ENCODE measurements at places on chromosomes 1 and 21. TPM values are rescaled to one million over a fixed set of nuclear protein-coding genes. Genes with fewer than 3 reads are reported as not detected.

Gene AGMAT
- 15.2 TPM for total RNA-seq

Gene DNAJC28
- 0.67 TPM for total RNA-seq

Gene PLA2G2D
- total RNA-seq = 0.07 TPM

Gene CD247
- 114 TPM for total RNA-seq

Gene EXTL1
- total RNA-seq = not detected

Gene UQCRHL
- 2.5 TPM for total RNA-seq

Gene FAAH
- 4.4 TPM for total RNA-seq

Gene BACE2
- total RNA-seq = 1.1 TPM

DNA sequence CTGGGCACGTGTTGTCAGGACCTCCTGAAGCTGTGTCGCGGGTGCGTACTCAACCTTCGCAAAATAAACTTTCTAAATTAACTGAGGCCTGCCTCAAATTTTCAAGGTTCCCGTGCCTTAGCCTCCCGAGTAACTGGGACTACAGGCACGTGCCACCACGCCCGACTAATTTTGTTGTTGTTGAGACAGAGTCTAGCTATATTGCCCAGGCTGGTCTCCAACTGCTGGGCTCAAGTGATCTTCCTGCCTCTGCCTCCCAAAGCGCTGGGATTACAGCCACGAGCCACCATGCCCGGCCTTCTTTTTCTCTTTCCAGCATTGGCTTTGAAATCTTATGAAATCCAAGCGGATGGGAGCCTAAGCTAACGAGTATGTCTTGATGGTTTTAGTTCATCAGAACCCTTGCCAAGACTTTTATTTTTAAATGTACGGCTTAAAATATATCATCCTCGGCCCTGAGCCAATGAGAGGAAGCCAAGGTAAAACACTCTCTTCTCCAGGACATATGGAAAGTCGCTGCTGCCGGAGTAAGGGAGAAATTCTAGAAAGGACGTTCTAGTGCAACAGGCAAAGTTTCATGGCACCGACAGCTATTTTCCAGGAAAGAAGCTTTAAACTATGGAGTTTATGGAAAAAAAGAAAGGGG lies 12.7 kb upstream of the ERVH48-1 start:
- no peak for DNase-seq

GRCh38 chr1:159869173-159869572 lies 6.7 kb upstream of the VSIG8 start:
- peak; percentile 49 for DNase-seq

- DNase-seq = no peak
Observed at GRCh38 chr1:43976890-43977289, 2.1 kb upstream of the B4GALT2 start.

GRCh38 chr1:26602378-26602959 lies 72.9 kb downstream of the RPS6KA1 start:
- no peak for DNase-seq

GRCh38 chr1:150257624-150258585 lies at the start of gene CA14:
Gene CA14, plus strand, starts transcription at chr1:150257774. Its CDS starts 355 bp downstream, at chr1:150258129.
- no peak for DNase-seq

GRCh38 chr1:167645140-167645541 lies 15.1 kb downstream of the RCSD1 start:
- peak; percentile 2 for DNase-seq

DNA sequence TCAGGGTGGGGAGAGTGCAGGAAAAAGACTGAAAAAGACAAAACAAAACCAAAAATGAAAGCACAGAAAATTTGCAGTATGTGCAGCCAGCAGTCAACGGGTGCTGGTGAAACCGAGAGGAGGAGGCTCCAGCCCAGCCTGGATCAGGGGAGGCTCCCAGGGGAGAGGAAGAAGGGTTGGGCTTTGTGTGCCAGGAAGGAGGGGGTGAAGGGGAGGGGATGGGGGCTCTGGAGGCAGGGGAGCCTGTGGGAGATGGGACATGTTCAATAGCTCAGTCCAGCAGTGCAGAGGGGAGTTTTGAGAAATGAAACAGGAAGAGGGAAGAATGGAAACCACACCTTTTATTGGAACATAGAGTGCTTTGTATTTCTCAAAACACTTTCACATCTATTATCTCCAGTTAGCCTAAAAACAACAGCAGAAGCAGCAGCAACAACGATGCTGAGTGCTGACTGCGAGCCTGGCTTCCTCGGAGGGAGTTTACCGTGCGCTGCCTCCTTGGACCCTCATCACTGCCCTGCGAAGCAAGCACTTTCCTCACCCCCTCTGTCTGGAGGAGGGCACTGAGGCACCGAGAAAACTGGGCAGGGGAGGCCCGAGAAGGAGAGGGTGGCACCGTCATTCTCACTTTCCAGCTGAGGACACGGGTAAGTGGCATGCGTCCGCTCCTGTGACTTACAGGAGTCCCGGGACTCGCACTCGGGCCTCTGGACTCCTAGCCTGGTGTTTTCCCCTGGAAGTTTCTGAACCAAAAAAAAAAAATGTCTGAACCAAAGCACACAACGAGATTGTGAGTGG lies 62.9 kb downstream of the MDM4 start:
- peak; percentile 62 for DNase-seq

- DNase-seq = no peak
Observed at GRCh38 chr21:16978309-16978895, 534.4 kb upstream of the CXADR start.

- no peak for DNase-seq
Observed at GRCh38 chr1:226625832-226626576, 77.4 kb downstream of the STUM start.

DNA sequence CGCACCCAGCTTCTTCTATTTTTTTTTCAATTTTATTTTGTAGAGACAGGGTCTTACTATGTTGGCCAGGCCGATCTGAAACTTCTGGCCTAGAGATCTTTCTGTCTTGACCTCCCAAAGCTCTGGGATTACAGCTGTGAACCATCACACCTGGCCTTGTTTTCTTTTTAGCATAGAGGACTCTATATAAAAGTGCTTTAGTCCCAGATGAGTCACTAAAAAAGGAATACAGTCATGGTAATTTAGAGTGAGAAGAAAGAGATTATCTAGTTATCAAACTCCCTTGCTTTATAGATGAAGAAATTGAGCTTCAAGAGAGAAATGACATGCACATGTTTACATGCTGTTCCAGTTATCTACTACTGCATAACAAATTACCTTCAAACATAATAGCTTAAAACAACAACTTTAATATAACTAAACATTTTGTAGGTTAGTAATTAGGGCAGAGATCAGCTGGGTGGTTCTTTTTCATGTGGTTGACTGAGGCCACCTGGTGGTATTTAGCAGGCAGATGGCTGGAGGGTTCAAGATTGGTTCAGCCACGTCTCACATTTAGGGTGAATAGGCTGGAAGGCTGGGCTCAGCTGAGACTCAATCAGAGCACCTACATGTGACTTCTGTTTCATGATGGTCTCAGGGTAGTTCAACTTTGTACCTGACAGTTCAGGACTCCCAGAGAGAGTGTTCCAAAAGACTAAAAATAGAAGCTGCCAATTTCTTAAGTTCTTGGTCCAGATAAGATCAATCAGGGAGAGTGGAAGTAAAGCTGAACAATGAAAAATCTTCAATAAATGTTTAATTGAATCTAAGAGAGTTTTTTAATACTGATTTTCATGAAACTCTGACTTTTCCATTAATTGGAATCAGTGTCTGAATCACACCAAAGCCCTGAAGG lies 16.9 kb upstream of the MTF2 start:
- DNase-seq = peak; percentile 61

- peak; percentile 71 for DNase-seq
Observed at GRCh38 chr1:45205910-45206721, at the start of gene ZSWIM5. Gene ZSWIM5, minus strand, starts transcription at chr1:45206605. Its CDS starts 255 bp downstream, at chr1:45206350.

GRCh38 chr1:78224861-78225552 lies 179.2 kb downstream of the GIPC2 start:
- DNase-seq = no peak

DNA sequence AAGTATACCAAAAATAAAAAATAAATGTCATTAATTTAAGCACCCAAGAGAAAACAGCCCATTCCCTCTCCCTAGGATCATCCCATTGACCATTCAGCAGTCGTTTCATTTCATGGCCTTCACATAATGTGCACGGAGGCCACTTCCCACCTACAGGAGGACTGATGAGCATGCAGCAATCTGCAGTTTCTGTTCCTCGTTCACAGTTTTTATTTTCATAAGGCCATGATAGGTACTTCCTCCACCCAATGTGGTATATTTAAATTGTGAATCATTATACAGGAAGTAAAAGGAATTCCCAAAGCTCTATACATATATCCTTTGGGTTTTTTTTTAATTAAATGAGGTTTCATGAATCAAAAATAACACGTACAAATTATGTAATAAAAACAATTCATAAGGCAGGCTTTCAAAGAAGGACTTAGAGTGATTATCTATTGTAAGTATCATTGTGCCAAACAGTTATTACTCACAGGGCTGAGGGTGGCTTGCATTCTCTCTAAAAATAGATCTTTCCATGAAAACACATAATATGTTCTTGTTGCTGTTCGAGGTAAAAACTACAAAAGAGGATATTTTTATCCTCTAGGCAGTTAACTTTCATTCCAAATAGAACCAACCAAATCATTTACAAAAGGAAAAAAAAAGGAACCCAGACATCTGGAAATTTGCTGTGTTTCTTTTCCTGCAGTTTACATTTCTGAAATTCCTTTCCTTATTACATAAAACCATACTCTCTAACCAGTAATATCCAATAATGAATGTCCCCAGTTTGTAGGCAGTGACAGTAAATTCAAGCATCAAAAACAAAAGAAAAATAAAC lies 27.5 kb upstream of the SLC44A3 start:
- no peak for DNase-seq

DNA sequence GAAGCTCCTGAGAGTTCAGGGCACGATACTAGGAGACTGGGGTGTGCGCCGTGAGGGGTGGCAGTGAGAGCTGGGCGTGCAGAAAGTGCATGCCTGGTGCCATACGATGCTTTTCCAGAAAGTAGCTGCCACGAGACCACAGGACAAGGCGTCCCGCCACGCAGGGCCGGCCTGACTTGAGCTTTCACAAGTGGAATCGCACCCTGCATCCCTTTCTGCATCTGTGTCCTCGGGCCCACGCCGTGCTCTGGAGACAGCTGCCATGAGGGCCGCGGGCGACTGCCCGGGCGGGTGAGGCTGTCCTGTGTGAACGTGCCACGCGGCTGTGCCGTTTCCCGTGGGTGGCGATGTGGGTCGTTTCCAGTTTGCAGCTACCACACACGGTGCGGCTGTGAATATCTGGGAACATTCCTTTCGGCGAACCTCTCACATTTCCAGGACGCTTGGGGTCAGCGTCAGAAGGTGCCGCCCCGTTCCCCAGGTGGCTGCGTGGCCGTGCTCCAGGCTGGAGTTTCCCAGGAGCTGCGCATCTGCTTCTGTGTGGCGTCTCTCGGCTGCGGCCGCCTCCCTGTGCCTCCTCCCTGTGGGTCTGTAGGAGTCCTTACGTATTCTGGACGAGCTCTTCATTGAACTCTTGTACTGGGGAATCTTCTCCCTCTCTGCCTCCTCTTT lies 1.0 kb upstream of the PERM1 start:
- DNase-seq = no peak

- DNase-seq = no peak
Observed at GRCh38 chr21:45641480-45642035, 2.0 kb upstream of the PCBP3 start.

- no peak for DNase-seq
Observed at GRCh38 chr1:193402977-193403376, 216.6 kb upstream of the B3GALT2 start.

GRCh38 chr1:10187026-10187334 lies 23.4 kb upstream of the KIF1B start:
- DNase-seq = no peak

DNA sequence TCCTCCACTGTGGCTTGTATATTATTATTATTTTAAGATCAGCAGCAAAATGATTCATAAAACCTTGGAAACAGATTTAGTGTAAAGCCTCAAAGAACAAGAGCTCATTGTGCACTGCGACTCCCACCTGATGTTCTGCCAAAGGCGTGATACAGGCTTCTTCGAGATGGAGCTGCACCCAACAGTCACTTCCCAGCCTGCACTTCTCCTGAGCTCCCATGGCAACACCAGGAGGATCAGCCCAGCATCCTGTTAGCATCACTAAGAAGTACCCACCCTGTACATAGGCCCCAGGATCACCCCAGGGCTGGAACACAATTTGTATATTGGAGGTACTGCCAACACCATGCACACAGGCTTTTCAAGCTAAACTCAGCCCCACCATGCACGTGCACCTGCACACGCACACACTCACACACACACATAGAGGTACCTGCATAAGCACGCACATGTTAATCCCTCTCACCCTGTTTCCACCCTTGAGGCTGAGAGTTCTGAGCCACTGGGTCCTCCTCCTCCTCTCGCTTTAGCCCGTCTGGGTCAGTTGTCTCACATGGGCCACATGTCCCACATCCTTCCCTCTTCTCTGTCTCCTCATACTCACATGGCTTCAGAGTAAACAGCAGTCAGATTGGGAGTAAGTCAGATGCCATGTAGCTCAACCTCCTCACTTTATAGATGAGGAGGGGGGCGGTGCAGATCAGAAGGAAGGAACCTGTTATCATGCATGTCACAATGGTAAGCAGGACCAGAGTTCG lies 281.9 kb upstream of the POU3F1 start:
- no peak for DNase-seq

- DNase-seq = no peak
Observed at GRCh38 chr1:214289574-214290272, 8.8 kb downstream of the SMYD2 start.

GRCh38 chr1:213666113-213666512 lies 321.7 kb upstream of the PROX1 start:
- no peak for DNase-seq

- DNase-seq = no peak
Observed at GRCh38 chr21:34992736-34993398, 56.2 kb downstream of the RUNX1 start.

DNA sequence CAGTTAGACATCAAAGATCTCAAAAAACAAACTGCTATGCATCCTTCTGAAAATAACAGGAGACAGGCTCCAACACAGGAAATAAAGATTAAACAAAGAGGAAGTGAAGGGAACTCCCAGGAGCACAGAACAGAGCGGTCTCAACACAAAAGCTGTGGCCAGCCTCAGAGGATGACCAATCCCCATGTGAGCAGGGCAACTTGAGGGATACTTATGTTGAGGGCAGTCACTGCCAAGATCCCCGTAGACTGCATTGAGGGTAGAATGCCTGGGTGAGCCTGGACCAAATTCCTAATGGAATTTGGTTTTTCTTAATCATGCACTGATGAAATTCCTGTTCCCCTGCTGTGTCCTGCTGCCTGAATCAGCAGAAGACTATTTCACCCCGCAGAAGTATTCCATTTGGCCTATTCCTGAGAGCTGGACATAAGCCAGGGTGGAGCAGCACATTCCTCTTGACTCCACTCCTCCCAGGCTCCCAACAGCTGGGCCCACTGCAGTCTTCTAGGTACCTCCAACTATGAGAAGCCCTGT lies 49.0 kb downstream of the JAK1 start:
- no peak for DNase-seq

Measured in activated CD4-positive, alpha-beta memory T cell treated with anti-CD3 and anti-CD28 coated beads for 36 hours (primary cell).